ENCODE measurements at places on chromosomes 6 and 20.

DNA sequence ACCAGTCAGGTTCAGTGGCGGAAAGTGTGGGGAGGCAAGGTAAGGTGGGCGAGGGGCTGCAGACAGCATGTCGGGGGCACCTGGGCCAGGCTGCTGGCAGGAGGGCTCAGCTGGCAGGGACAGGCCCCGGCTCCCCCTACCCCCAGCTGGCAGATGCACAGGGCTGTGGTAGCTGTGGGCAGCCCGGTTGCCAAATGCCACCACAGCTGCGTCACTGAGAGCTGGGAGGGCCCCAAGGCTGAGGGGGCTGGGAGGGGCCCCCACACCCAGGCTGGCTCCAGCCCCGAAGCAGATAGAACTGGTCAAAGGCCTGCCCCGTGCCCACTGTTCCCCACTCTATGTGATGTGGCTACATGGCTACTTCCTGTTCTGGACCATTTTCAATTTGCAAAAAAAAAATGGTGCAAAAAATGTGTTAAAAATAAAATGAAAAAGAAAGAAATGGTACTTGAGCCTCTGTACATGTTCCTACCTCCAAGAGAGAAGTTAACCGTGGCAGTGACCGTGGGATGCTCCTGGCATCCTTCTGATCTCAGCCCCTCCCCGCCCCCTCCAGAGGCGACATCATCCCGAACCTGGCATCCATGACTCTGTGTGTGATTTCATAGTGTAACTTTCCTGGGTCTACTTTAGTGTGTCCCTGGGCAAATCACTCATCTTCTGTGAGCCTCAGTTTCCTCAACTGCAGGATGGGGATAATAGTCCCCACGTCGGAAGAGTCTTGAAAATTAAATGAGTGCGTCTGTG, 64.4 kb downstream of the UBE2V1 start:
- DNase-seq = no peak

- DNase-seq = no peak
Observed at GRCh38 chr6:11702089-11702488, 76.5 kb downstream of the ADTRP start.

DNA sequence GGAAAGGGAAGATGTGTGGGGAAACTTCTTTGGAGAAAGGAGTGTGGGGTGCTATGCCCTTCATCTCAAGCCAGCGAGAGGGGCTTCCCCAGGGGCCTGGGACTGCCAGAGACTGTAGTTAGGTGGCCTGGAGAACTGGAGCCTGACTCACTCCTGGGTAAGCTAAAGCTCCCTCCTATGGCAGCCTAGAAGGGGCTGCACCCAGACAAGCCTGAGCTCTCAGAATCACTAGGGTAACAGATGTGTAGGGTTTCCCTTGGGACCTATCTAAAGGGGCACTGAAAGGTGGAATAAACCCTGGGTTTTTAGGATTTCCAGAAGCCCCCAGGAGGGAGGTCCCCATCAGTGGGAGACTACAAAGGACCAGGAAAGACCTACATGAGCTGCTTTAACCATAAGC, 1.6 kb upstream of the ARMC2 start:
- no peak for DNase-seq

- DNase-seq = no peak
Observed at GRCh38 chr6:153634416-153634815, 404.6 kb upstream of the OPRM1 start.

DNA sequence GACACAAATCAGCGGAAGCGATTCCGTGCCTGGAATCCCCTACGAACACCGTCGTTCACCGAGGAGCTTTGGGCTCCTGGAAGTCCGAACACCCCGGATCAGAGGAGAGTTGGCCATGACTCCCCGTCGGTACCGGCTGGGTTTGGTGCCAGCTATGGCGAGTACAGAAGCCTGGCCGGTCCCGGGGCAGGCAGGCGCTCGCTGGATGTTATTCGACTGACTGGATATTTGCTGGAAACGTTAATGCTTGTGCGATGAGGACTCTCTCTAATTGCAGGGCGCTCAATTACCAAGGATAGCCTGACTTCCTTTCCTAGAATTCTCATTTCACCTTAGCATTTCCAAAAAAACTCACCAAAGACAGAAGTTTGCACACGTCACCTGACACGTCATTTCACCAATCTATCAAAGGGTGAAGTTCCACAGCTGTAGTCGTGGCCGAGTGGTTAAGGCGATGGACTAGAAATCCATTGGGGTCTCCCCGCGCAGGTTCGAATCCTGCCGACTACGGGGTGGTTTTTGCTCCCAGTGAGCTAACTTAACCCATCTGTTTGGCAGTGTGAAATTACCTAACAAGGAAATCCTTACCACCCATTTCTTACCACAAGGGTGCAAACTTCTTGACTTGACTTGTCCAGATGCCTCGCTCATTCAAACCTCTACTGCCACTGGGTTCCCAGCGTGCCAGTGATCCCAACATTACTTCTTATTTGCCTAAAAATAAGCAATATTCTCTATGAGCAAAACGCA, 22.7 kb upstream of the ZNF184 start:
- DNase-seq = no peak

DNA sequence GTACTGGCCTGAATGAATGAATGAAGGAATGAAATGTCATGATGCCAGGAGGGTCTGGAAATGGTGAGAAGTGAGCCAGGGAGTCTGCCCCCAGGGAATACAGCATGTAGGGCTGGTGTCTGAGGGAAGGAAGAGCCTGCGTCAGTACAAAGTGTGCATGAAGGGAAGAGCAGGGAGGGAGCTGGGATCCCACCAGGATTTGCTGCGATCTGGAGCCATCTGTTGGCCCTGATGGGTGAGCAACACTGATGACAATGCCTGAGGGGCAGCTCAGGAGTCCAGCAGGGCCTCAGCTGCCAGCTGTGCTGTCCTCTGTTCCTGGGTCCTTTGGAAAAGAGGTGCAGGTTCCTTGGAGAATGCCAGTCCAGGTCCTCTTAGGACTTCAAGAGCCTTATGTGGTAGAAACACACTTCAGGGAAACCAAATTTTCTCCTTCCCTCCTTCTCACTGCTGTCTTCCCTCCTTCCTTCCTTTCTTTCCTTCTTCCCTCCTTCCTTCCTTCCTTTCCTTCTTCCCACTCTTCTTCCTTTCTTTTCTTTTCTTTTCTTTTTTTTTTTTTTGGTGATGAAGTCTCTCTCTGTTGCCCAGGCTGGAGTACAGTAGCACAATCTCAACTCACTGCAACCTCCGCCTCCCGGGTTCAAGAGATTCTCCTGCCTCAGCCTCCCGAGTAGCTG, 11.5 kb downstream of the BPI start:
- no peak for DNase-seq

- no peak for DNase-seq
Observed at GRCh38 chr6:49841424-49841823, 24.9 kb downstream of the CRISP1 start.

- no peak for DNase-seq
Observed at GRCh38 chr20:37866051-37866450, 36.9 kb upstream of the VSTM2L start.

DNA sequence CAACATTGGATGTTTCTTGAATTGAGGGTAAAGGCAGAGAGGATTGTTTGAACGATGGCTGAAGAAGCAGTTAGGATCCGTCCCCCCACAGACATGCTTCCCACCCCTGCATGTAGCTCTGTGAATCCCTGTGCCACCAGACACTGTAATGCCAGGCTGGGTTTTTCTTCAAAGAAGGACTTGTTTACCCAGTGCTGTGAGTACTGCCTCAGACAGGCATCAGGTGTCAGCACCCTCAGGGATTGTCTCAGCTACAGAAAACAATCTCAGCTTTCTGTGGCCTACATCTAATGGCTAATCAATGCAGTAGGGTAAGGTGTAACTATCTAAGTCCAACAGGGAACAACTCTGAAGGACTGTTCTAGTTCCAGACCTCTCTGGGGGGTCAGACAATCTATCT, 853.0 kb upstream of the EPHA7 start:
- no peak for DNase-seq

DNA sequence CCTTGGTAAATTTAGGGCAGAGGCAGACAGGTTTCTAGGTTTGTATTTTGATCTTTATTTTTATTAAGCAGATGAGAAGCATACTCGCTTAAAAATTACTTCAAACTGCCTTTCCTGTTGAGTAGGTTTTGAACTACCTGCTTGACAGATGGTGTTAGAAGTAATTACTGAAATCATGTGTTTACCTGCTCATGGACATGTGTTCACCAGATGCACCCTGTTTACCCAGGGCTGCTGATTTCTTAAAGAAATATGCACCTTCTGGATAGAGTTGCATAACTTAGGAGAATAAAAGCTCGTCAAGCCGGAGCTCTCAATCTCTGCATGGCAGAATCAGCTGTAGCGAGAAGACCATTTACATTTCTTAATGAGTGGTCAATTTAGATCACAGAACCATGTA, 165.1 kb downstream of the CDKAL1 start:
- no peak for DNase-seq

DNA sequence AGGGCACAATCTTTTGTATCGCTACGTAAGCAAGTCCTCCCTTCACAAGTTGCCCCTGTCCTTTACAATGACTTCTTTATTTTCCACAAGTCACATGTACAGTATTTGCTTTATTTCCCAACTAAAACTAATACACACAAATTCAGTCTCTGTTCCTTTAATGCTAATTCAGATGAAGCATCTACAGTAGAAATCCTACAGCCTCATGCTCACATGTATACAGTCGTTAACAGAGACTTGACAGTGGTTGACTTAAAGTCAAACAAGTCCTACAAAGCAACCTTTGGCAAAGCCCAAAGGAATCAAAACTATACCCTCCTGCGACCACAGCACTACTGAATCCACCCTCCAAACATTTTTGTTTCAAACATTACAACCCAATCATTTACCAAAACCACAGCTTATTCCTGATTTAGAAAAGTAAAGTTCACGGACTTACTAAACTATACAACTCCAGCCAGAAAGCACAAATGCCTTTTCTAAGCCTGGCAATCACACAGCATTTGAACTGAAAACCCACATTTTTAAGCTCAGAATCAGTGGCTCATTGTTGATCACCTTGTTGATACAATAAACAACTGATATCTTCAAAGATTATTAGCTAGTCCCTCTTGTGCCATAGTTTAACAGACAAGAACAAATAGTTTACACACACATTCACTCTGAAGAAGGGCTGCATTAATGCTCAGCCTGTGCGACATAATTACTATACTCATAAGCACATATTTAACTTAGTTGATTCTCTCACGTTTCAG, 70.9 kb upstream of the NHSL1 start:
- DNase-seq = no peak

- DNase-seq = no peak
Observed at GRCh38 chr6:15493437-15494168, 169.2 kb downstream of the DTNBP1 start.

GRCh38 chr6:90028066-90028778, 134.0 kb downstream of the GJA10 start:
- no peak for DNase-seq

- DNase-seq = no peak
Observed at GRCh38 chr6:161647234-161647633, 373.4 kb upstream of the AGPAT4 start.

DNA sequence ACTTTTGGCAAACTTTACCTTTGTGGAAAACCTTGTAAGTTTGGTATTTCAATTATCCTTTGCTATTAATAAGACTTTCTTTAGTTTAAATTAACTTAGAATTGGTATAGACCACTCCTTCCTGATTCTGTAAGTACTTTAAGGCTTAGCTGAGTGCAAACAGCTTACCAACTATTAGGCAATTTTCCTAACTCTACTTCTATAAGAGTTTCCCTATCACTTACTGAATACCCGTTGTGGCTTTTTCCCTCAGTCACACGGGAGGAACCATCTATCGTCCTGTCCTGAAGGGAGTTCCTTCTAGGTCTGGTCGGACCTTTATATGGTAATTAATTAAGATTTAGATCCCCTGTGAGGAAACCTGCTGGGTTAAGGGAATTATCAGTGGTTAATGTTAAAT, 9.6 kb downstream of the SLC35A1 start:
- no peak for DNase-seq

DNA sequence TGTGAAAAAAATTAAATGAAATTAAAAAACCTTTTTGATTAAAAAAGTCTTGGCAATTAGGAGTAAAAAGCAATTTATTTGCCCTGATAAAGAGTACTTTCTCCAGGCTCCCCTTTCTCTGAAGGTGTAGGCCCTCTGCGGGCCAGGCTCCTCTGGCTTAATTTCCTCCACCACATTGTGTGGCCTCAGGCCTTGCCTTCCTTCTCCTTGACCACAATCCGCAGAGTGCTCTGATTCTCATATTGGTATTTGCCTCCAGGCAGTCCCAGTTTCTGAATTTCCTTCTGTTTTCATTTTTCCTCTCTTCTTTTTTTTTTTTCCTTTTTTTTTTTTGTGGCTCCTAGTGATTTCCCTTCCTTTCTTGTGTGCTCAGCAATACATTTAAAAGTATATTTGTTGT, 96.4 kb downstream of the AIG1 start:
- DNase-seq = no peak

DNA sequence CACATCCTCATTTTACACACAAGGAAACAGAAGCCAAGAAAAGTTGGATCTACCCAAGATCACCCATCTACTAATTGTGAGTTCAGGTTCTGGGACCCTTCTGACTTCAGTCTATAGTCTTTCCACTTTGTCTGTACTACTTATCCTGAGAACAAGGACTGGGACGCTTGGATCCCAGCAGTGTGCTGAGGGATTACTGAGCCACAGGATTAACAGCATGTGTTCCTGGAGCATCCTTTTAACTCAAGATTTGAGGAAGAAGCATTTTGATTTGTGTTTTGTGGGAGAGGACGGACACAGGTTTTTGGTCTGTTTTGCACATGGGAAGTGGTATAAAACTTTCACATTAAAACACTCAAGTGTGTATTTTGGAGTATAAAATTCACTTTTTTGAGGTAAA, 4.4 kb downstream of the ENPP4 start:
- DNase-seq = no peak

GRCh38 chr6:53926505-53926904, 131.7 kb downstream of the LRRC1 start:
- peak; percentile 37 for DNase-seq

DNA sequence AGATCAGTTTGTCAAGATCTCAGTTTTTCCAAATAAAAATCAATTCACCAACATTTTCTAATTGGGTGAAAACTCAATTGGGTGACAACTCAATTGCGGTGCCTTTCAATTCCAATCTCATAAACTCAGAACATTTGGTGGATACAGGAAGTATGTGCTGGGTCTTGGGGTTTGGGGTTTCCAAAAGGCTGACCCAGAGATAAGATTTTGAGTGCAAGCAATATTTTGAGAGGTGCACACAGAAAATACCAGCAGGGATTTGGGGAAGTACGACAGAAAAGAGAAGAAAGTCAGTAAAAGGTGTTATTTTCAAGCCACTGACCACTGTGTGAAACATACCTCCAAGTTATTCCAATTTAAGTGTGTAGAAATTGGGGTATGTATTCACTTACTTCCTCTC, 258.0 kb downstream of the PHACTR1 start:
- no peak for DNase-seq

DNA sequence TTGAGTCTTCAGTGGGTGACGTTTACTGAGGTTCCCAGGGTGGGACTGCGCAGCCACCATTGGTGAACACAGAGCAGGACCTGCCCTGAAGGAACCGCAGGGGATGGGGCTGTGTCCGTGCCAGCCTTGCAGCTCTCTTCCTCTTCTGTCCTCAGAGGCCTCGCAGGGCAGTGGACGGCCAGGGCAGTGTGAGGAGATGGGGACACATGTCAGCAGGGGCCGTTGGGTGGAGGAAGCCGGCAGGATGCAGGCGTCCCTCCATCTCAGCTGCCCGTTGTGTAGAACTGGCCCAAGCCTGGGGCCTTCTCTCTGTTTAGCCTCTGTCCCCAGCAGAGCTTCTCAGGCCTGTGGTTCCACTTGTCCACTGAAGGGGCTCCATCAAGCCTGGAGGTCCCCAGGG, 53.6 kb upstream of the SMOC2 start:
- no peak for DNase-seq

- DNase-seq = no peak
Observed at GRCh38 chr20:63016514-63017075, 9.8 kb upstream of the BHLHE23 start.
